SIG-M5 (cell line): ENCODE measurements at places on chromosomes 3 and 15.

DNA sequence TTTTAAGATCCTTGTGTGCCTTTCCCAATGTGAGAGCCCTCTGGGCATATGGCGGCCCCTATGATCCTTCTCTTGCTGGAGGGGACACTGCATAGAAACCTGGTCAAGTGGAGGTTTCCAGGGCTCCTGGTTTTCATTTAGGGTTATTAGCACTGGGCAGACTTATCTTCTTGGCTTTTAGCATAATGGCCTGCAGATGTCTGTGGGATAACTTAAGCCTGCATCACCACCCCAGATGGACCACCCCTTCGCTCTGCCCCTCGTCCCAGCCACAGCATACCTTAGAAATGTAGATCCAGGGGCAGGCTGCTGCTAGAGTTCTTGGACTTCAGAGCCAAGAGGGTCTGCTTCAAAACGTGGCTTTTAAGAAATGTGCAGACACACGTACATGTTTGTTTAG lies 340.3 kb upstream of the CTDSPL start:
- DNase-seq: no peak

GRCh38 chr15:61318802-61319525 lies 89.9 kb upstream of the RORA start:
- no peak for DNase-seq

GRCh38 chr3:58249358-58250092 lies 11.9 kb downstream of the ABHD6 start:
- no peak for DNase-seq

DNA sequence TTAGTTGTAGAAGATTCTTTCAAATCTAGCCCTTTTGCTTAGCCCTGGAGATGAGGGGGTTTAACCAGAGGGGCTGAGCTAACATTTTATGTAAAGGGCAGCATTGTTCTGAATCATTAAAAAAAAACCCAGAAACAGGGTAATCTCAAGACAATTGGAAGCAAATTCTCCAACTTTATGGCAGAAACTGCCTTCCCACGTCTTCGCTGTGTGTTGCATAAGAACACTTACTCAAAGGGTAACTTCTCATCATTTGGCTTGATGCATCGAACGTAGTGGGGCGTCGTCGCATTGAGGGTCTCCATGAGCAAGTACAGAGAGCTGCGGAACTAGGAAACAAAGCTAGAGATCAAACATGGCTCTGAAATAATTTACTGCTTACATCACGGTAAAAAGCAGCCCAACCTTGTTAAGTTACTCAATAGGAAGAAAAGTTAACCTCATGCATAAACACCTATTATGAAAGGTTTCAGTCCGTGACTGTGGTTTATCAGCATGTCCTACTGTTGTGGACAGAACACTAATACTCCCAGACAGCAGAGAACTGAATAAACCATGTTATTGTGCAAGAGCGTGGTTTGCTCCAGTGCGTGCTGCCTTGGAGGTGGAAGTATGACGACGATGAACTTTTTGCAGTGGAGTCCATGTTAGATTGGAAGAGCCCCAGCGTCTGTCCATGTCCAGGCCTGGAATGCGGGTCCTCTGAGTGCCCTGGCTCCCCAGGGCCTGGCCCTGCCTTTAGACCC lies 48.7 kb downstream of the MYO5C start:
- peak; percentile 59 for DNase-seq

- no peak for DNase-seq
These were observed 63.4 kb upstream of the LINGO1 start for GRCh38 chr15:77695961-77696582.

DNA sequence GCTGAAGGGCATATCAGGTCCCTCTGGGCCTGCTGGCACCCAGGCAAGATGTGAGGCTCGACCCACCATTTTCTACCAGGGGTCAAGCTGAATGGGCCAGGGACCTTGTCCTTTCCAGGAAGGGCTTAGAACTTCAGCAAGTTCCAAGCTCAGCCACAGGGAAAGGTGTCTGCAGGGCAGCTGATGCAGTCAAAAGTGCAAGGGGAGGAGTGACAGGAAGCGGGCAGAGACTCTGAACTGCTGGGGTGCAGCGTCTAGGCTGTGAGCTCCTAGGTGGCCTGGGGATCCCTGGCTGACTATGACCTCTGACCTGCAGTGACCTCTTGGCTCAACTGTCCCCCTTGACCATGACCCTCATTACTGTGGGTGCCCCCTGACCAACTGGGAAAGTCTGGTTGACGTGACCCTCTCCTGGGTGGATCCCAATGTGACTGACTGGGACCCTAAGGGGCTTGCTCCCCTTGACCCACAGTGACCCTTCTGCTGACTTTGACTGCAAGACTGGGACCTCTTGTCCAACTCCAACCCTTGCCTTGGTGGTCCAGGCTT lies 14.4 kb upstream of the SEC13 start:
- no peak for DNase-seq

DNA sequence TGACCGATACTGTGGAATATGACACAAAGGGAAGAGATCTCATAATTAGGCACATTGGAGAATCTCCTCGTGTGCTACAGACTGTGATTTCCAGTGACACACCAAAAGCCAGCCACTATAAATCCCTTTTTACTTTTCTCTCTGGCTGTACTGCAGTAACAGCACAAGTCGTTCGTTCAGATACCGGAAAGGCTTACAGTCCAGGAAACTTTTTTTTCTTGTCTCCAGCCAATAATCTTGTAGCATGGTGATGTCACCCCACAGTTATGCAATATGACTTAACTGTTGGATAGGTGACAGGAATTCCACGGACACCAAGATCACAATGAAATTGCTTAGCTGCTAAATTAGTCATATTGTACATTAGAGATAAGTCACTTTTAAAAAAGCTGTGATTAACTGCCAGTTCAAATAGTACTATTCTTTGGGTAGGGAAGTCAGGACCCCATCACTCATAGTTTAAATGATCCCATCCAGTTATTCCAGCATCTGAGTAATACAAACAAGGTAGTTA lies 36.3 kb upstream of the TSC22D2 start:
- no peak for DNase-seq

DNA sequence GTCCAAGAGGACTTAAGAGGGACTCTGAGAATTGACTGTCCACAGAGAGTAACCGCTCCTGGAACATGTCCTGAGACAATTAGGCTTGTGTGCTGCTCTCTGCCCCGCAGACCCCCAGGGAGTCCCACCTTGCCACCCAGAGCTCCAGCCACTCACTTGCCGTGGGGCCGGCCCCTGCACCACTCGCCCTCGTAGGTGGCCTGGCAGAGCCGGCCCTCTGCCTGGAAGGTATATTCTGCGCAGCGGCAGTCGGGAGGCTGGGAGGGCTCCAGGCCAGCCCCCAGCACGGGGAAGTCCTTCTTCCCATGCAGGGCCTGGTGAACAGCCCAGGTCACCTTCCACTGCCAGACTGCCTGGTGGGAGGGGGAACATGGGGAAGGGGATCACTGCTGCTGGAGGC lies 10.5 kb downstream of the ALS2CL start:
- no peak for DNase-seq

- DNase-seq: no peak
These were observed 309.9 kb downstream of the CLSTN2 start for GRCh38 chr3:140244893-140245292.

DNA sequence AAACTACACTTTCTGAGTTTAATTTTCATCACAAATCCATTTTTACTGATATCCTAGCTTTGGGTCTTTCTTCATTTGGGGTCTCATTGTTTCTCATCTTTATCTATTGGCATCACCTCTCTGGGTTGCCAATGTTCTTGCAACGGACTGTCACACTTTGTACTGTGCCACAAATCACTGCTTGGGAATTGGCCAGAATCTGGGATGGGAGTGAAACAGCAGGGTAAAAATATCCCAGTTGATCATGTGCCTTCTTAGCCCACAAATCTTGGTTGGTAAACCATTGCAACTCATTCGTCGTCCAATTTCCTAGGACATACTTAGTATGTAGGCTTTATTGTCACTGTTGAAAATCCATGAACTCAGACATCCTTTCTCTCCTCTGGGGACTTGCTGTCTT lies 698.5 kb downstream of the OTOL1 start:
- no peak for DNase-seq

DNA sequence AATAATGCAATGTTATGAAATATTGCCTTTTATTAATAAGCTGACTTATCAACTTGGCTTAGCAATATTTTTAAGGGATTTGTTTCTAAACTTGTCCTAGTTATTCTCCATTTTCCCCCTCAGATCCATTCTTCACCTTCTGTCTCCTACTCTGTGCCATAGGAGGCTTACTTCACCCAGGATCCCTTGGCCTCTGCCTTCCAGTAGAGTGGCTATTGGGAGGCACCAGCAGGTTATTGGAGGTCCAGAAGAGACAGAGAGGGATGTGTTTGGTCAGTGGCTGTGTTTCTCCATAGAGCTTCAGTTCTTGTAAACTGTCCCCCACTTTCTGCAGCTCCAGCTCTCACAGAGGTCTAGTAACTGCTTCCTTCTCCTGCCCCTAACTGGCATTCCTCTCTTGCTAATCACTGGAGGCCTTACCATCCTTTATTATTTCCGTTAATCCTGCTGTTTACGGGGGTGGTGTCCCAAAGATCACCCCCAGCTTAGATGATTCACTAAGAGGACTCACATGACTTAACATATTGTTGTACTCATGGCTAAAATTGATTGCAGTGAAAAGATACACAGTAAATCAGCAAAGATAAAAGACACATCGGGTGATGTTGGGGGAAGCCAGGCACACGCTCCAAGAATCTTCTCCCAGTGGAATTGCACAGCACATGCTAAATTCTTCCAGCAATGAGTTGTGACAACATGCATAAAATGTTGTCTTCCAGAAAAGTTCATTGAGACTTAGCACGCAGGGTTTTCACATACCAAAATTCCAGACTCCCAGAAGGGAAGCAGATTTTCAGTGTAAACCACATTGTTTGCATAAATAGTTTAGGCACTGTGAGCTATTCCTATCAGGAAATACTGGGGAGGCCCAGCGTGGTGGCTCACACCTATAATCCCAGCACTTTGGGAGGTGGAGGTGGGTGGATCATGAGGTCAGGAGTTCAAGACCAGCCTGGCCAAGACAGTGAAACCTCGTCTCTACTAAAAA lies 67.5 kb downstream of the RPL22L1 start:
- no peak for DNase-seq

- no peak for DNase-seq
These were observed 49.2 kb downstream of the FHIT start for GRCh38 chr3:61202086-61202485.

DNA sequence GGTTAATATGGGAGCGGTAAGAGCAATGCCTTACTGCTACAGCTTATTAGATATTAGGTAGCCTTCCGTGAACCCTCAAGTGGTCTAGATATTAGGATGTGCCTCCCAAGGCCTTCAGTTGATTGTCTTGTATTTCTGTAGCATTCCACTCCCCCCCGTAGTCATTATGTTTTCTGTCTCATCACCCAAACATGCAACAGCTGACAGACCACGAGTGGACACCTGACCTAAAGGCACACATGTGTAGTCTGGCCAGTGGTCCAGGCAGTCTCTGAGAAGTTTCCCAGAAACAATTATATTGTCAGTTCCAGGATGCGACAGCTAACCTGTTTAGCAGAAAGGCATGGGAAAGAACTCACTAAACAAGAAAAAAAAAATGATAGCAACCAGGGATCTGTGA lies 1000.9 kb downstream of the AGBL1 start:
- DNase-seq: no peak

DNA sequence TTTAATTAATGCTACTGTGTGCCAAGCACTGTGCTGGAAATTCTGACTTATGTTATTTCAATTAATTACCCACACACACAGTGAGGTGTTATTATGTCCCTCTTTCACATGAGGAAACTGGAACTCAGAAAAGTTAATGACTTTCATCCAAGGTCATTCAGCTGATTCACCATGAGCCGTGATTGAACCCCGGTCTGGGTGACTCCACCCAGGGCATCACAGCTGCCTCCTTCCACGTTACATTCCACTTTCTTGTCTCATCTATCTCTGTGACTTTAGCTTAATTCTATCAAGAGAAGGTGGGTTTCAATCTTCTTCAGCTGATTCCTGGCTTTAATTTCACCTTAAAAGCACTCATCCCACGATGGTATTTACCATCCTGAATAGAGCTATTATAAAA lies 16.3 kb downstream of the SRGAP3 start:
- no peak for DNase-seq

GRCh38 chr3:61919371-61919770 lies 358.0 kb downstream of the PTPRG start:
- DNase-seq: no peak
